ENCODE measurements at places on chromosomes 1 and 21. TPM values are rescaled to one million over a fixed set of nuclear protein-coding genes. Genes with fewer than 3 reads are reported as not detected.

DNA sequence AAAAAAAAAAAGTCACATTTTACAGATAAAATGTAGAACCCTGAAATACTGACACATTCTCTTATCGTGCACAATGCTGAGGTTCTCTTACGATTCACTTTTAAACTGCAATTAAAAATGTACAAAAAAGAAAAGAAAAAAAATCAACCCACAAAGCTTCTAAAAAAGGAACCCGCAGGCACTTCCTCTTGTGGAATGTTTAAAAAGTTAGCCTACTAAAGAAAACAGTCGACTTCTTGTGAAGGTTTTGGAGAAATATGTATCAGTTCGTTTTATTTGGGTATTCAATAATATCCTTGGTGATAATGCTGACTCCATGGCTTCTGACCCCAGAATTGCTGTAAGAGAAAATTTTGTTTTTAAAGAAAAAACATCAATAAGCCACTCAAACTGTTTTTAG lies 10.2 kb downstream of the HNRNPU start:
- H3K27me3 ChIP-seq, result no peaks in the 10 kb centered on the region
- H3K36me3 ChIP-seq, result peaks cover 97% of the 10 kb centered on the region
- peaks cover 5% of the 10 kb centered on the region for H3K4me1 ChIP-seq
- H3K4me3 ChIP-seq, result no peak overlapping the region
- H3K27ac ChIP-seq, result no peak overlapping the region
- DNase-seq, result peak; percentile 39

Gene C4BPA
- total RNA-seq, result not detected

DNA sequence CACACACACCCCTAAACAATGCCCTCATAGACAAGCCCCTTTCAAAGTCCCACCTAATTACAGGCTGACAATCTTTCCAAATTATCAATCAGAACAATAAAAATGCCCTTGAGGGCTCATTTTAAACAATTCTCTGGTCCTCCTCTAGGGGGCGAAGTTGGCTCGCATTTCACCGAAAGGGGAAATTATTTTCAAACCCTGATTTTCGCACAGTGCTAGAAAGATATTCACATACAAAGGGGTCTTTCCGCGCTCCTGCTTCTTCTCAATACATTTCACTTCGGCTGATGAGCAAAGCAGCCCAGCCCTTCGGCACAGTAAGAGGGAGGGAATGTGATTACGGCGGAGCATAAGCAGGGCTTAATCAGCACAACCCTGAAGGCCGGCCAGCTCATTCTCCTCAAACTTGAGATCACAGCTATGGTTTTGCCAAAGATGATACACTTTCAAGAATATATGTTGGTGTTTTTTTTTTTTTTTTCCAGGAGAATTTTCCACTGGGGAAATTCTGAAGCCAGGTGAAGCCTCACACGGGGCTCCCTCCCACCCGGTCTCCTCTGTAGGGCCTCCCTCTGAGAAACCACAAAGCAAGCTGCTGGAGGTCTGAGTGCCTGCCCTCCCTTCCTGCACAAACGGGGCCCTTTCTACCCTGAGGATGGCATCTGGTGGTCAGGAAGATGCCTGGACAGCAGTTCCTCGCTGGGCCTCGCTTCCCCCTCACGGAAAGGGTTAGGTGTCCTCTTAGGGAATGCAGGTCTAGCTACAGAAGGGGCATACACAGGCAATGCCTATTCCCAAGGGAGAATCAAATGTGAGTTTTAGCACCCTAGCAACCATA lies 66.9 kb downstream of the GNG12 start:
- H3K4me1 ChIP-seq, result no peaks in the 10 kb centered on the region
- no peak overlapping the region for H3K27ac ChIP-seq
- no peaks in the 10 kb centered on the region for H3K36me3 ChIP-seq
- H3K27me3 ChIP-seq, result no peaks in the 10 kb centered on the region
- no peak overlapping the region for H3K4me3 ChIP-seq

DNA sequence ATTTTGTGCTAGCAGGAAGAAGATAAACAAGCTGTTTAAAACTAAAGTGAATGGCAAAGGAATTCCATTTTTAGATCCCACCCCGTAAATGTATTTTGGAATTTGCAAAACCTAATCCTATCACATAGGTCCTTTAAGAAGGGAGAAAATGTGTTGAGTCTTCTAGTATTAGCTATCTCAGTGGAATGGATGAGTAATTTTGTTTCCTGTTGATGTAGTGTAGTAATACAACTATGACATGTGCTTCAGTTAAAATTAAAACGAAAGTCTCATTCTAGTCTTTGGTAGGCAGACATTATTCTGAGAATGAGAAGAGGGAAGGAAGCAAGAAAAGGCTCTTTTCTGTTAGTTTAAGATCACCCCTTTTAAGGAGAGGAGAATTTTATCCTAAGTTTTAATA lies 265.9 kb upstream of the C1orf105 start:
- H3K4me3 ChIP-seq, result no peak overlapping the region
- no peak overlapping the region for H3K27ac ChIP-seq
- no peak for DNase-seq
- no peaks in the 10 kb centered on the region for H3K27me3 ChIP-seq
- H3K36me3 ChIP-seq, result no peaks in the 10 kb centered on the region

Gene FOXO6
- total RNA-seq, result 0.51 TPM
